ENCODE measurements at places on chromosomes 12 and 14. TPM values are rescaled to one million over a fixed set of nuclear protein-coding genes. Genes with fewer than 3 reads are reported as not detected.

DNA sequence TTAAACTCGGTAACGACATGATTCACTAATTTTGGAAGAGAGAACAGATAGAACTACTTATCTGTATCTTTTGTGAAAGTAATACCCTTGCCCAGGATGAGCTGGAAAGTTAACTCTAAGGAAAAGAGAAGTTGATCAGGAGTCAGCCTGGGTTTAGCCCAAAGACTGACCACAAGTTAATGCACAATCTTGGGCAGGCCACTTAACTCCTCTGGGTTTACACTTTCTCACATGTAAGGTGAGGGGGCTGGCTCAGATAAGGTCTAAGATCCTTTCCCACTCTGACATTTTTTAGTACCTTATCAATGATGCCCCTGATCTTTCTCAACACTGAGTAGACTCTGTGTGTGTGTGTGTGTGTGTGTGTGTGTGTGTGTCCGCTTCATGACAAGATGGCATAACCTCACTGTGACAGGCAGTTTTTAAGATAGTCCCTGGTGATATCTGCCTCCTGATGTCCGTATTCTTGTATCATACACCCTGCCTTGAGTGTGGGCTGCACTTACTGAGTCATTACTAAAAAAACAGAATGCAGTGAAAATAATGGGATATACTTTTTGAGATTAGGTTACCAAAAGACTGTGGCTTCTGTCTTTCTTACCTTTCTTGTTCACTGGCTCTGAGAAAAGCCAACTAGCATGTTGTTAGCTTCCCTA lies 56.2 kb upstream of the CCDC198 start:
- no peak for DNase-seq
- no peak overlapping the region for H3K4me3 ChIP-seq
- no peaks in the 10 kb centered on the region for H3K36me3 ChIP-seq

DNA sequence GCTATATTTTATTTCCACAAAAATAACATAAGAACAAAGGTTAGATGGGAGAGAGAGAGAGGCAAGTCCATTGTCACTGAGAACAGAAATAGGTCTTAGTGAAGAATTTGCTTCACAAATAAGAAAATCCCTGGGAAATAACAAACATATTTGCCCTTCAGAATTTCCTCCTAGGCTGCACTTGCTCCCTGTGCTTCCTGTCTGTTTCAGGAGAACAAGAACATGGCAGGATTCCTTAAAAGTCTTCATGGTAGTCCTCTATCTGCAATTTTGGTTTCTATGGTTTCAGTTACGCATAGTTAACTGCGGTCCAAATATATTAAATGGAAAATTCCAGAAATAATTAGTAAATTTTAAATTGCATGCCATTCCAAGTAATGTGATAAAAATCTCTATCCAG lies 34.1 kb downstream of the SENP1 start:
- no peak for DNase-seq
- H3K27me3 ChIP-seq = no peaks in the 10 kb centered on the region
- no peaks in the 10 kb centered on the region for H3K4me1 ChIP-seq
- peaks cover 19% of the 10 kb centered on the region for H3K36me3 ChIP-seq

- peak overlapping the region; percentile 1 for H3K27ac ChIP-seq
- H3K27me3 ChIP-seq = peaks cover 12% of the 10 kb centered on the region
- no peaks in the 10 kb centered on the region for H3K36me3 ChIP-seq
- H3K4me1 ChIP-seq = peaks cover 33% of the 10 kb centered on the region
These were observed 8.5 kb downstream of the SELPLG start for GRCh38 chr12:108625228-108625627.

Gene TBX3
- total RNA-seq = 0.41 TPM

DNA sequence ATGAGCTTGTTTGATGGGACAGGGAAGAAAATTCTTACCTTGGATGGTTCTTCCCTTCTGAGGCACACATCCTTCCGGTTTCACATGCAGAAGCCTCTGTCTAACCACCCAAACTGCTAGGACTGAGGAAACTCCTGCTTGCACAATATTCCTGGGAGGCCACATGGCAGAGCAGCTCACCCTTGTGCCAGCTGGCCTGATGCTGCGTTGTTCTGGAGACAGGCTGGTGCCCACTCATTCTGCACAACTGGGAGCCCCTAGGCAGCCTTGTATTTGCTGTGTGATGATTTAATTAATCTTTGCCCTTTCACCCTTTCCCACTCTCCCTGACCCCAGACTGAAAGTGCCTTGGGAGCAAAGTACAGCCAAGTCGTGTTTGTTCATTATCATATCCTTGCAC lies 130.8 kb downstream of the RTN1 start:
- peaks cover 5% of the 10 kb centered on the region for H3K4me1 ChIP-seq
- no peak for DNase-seq
- H3K27ac ChIP-seq = no peak overlapping the region
- no peak overlapping the region for H3K4me3 ChIP-seq
- H3K27me3 ChIP-seq = peaks cover 2% of the 10 kb centered on the region

Gene TTC9
- 16.9 TPM for total RNA-seq

- DNase-seq = no peak
- no peak overlapping the region for H3K4me3 ChIP-seq
- no peaks in the 10 kb centered on the region for H3K36me3 ChIP-seq
- no peak overlapping the region for H3K27ac ChIP-seq
These were observed 472.3 kb upstream of the SOX5 start for GRCh38 chr12:24421759-24422158.
